Activated T-cell treated with anti-CD3 and anti-CD28 coated beads for 48 hours (primary cell): ENCODE measurements at places on chromosomes 1 and 21.
A peak's percentile ranks its signal among the peaks of the same experiment; 100 is the strongest.

GRCh38 chr1:226547754-226548191, 791 bp upstream of the STUM start:
- DNase-seq, result peak; percentile 43

- no peak for DNase-seq
Measured at GRCh38 chr1:12502336-12503109, 115.5 kb downstream of the DHRS3 start.

DNA sequence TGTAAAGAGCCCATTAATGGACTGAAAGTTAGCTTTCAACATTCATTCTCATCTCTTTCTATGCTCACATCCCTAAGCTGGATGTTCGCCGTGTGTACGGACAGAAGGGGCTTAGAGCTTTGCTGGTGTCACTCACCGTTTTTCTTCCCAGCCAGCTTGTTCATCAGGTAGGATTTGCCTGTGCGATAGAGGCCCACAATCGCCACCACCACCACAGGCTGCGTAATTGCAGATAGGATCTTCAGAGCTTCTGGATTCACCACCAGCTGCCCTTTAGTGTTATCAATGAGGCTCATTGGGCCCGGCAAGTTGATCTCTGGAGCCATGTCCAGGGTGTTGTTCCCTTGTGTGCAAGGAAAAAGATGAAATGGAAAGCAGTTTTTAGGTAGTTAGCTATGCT, 4.3 kb downstream of the GBP2 start:
- no peak for DNase-seq

GRCh38 chr1:43991200-43991475, 261 bp upstream of the CCDC24 start:
- no peak for DNase-seq

DNA sequence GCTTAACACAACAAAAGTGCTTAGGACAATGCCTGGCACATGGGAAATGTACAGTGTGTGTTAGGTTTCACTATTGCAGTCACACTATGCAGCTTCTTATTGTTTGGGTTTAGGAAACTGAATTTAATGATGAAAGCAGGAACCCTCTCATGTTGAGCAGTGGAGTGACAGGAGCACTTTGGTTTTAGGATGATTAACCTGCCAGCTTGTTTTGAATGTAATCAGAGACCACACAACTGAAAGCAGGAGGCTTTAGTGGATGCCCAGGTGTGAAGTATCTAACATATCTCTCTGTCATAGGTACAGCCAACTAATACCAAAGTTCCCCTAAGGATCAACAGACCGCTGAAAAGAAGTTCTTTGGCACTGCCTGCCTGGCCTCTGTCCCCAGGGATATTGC, 406.9 kb upstream of the USP24 start:
- DNase-seq, result no peak

GRCh38 chr1:109060707-109061106, 15.1 kb downstream of the TAF13 start:
- DNase-seq, result no peak

DNA sequence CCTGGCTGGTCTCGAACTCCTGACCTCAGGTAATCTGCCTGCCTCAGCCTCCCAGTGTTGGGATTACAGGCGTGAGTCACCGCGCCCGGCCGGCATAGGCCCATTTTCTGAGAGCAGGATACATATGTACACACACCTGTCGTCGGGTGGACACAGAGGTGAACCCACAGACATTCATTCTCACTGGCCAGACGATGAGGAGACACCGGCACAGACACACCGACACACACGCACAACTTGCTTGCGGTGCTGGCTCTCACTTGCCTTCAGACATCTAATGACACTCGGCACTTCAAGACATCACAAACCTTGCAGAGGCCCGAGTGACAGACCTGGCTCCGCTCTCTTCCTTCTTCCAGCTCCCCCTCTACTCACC, 579 bp downstream of the PTCH2 start:
- DNase-seq, result no peak

- DNase-seq, result no peak
Measured at GRCh38 chr1:77463216-77463615, 181.4 kb downstream of the AK5 start.

DNA sequence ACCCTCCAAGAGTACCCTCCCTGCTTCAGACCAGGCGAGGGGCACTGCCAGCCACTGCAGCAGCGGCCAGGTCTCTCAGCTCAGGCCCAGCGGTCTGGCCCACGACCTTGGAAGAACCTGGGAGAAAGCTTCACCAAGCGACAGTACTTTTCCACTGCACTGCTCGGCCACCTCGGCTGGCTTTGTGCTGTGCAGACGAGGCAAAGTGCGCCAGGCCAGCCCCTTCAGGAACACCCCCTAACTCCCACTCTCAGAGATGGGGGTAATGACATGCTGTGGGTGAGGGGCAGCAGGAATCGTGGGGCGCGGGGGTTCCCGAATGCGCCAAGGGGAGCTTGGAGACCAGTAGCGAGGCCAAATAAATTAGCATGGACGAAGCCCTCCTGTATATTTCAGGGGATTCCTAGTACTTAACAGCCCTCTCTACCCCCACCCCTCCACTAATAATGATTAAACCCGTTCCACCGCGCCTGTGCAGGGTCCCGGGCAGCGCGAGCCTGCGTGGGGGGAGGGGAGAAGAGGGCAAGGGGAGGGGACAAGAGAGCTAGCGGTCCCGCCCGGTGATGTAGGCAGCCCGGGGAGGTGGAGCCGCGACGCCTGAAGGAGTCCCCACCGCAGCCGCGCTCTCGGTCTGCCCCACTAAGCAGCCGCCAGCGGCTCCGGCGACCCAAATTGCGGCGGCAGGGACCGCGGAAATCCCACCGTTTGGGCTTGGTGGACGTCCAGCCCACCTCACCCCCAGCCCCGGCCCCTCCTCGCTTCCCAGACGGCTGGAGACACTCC, at the start of gene FAM43B:
TSS of gene FAM43B (plus strand) at position 629 of the 783 bp plus-strand sequence. CDS start 401 bp downstream, outside the sequence.
- DNase-seq, result peak; percentile 6

GRCh38 chr21:35381743-35382310, 332.7 kb upstream of the RUNX1 start:
- DNase-seq, result no peak

GRCh38 chr1:27621051-27621920, 13.7 kb downstream of the FGR start:
- no peak for DNase-seq

DNA sequence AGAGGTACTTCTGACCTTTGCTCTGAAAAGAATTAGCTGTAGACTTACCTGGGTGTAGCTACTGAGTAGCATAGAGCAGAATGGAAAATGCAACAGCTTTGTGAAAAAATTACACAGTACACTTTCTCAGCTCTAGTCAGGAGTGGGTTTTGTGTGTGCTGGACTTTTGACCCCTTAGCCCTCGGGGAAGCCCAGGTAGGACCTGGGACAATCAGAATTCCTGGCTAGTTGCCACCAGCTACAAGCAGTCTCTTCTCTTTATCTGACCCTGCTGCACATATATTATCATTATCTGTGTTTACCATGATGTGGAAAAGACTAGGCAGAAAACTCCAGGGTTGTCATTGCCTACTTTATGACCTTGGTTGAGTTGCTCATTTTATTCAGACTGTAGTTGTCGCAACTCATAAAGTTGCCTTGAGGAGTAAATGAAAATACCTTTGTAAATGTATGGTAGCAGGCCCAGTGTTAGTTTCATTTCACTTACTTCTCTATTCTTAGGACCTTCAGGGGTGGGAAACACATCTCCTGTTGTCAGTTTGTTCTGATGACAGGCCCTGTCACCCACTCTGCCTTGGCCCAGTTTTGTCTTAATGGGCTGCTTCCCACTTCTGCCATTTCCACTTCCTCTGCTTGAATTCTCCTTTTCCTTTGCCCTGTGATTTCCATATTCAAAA, 5.4 kb downstream of the NEK7 start:
- DNase-seq, result no peak

DNA sequence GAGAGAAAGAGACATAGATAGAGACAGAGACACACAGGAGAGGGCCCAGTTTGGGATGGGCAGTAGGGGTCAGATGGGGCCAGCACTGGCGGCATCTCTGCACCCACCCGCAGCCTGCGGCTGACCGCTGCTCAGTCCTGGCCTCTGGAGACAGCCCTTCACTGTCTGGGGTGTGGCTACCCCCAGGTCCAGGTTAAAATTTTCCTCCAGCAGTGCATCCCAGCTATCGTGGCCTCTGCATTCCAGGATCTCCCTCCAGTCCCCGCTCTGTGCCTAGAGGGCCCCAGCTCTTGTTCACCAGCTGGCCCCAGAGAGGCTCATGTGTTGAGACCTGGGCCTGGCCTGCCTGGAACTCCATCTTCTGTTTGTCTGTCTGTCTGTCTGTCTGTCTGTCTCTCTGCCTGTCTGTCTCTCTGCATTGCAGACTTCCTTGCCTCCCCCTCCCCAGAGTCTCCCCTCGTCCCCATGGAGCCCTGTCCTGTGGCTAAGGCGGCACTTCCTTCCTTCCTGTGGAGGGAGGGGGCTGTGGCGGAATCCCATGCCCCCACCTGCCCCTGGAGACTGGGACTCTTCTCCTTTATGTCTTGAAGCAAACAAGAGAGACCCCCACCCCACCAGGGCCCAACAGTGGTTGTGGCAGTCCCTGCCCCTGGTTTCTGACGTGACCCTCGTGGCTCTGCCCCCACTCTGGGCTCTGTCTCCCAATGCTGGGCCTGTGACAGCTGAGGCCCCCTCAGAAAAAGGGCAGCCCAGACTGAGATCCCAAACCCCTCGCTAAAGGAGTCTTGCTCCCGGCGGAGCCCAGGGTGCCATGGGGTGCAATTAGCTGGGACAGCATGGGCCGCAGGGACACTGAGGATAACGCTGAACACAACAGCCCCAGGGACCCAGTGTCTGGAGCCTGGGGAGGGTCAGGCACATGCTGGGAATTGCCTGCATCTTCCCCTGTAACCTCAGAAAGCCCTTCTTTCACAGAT, 241.8 kb downstream of the NPHP4 start:
- no peak for DNase-seq

GRCh38 chr1:185973645-185974044, 239.5 kb downstream of the HMCN1 start:
- DNase-seq, result no peak

GRCh38 chr1:55472784-55473183, 257.6 kb upstream of the USP24 start:
- DNase-seq, result no peak

DNA sequence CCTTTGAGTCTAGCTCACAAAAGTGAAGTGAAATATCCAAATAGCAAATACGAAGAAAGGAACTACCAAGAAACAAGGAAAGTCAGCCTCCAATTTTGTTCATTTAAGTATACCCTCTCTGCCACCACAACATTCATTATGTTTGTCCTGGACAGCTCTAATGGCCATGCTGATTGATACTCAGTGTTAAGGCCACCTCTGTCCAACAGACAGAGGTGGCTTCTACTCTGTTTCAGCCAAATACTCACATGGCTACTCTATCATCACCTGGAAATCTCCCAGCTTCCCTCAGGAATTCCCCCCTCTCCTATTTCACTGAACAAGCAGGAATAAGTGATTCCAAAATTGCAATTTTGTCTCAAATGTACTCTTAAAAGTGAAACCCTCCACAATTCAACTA, 10.7 kb downstream of the APP start:
- no peak for DNase-seq

DNA sequence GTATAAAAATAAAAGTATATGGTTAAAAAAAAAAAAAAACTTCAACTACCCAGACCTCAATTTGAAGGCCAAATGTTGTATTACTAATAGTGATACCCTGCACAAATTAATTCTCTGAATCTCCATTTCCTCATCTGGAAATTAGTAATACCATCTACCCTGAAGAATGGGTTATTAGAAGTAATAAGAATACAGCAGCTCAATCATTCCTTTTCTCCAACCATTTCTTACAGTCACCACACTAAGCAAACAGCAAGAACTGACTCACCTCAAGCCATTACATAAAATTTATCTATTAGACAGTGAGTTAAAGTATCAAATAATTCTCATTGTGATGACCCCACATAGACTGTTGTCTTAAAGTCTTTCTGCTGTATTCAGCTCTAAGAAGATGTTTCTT, 39.6 kb downstream of the RERE start:
- DNase-seq, result no peak

- no peak for DNase-seq
Measured at GRCh38 chr21:32645261-32646182, 33.3 kb upstream of the CFAP298 start.

GRCh38 chr1:222084996-222085395, 343.1 kb upstream of the DUSP10 start:
- no peak for DNase-seq

GRCh38 chr21:42981214-42981523, 6.8 kb downstream of the PKNOX1 start:
- no peak for DNase-seq

DNA sequence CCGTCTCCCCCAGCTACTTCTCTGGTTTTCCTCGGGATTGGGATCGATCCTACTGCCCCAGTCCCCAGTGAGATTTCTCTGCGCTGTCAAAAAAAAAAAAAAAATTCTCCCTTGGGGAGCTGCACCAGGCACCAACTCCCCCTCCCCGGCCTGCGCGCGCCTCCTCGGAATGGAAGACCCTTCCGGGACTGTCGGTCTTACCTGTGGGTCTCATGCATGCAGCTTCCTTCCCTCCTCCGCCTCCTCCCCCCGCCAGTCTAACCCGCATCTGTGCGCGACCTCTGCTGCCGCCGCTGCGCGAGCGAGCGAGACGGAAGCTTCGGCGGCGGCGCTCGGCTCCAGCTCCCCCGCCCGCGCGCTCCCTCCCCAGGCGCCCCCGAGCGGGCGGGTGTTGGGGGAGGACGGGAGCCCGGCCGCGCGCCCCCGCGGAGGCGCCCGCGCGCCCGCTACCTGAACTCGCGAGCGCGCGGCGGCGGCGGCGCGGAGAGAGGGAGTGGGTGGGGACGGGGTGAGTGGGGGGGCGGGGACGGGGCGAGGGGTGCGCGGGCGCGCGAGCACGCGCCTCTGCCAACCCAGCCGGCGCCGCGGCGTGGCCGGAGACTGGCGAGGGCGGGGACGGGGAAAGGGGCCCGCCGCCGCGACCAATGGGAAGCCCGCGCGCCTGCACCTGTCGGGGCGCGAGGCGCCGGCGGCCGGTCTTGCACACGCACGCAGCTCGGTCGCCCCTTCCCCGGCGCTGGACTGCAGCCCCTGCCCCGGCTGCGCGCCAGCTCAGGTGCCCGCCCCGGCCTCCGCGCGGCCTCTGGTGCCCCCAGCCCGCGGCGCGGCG, at the start of gene SUSD4:
TSS of gene SUSD4 (minus strand) at position 321 of the 829 bp plus-strand sequence. CDS start 751 bp downstream, outside the sequence.
- peak; percentile 62 for DNase-seq

DNA sequence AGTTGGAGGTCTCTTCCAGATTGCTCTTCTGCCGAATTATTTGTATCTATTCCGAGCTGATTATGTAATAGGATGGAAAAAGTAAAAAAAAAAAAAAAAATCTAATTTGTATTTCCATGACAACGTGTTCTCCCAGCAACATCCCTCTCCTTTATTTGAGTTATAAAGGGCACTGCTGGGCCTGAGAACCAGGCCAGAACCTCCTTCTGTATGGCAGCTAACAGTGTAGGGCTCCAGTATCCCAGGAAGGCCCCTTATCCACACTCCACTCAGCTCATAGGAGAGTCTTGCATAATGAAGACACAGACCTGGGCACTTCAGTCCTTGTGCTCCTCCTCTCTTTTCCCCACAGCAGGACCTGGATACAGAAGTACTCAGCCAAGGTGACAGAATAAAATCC, 3.7 kb upstream of the IPO9 start:
- no peak for DNase-seq

DNA sequence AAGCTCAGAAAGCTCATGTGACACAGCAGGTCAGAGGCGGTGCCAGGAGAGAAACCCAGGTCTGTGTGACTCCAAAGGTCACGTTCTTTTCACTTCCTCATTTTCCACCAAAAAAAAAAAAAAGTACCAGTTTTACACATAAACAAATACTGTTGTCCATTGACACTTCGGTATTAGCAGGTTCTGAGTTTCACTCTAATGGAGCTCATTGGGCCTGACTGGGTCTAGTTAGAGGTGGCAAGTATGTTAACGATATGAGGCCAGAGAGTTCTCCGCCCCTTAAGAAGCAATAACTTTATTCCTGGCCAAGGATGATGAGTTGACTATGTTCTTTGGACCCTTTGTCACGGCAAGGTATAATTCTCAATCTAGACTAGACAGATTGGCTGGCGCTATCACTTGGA, 30.0 kb upstream of the SDE2 start:
- no peak for DNase-seq
